ENCODE measurements at places on chromosomes 1 and 21.

GRCh38 chr1:78715181-78715661 lies 65.6 kb downstream of the IFI44 start:
- DNase-seq: no peak

GRCh38 chr1:31788825-31789256 lies 24.7 kb upstream of the ADGRB2 start:
- peak; percentile 66 for DNase-seq

GRCh38 chr1:220278991-220279390 lies 6.7 kb upstream of the RAB3GAP2 start:
- no peak for DNase-seq

DNA sequence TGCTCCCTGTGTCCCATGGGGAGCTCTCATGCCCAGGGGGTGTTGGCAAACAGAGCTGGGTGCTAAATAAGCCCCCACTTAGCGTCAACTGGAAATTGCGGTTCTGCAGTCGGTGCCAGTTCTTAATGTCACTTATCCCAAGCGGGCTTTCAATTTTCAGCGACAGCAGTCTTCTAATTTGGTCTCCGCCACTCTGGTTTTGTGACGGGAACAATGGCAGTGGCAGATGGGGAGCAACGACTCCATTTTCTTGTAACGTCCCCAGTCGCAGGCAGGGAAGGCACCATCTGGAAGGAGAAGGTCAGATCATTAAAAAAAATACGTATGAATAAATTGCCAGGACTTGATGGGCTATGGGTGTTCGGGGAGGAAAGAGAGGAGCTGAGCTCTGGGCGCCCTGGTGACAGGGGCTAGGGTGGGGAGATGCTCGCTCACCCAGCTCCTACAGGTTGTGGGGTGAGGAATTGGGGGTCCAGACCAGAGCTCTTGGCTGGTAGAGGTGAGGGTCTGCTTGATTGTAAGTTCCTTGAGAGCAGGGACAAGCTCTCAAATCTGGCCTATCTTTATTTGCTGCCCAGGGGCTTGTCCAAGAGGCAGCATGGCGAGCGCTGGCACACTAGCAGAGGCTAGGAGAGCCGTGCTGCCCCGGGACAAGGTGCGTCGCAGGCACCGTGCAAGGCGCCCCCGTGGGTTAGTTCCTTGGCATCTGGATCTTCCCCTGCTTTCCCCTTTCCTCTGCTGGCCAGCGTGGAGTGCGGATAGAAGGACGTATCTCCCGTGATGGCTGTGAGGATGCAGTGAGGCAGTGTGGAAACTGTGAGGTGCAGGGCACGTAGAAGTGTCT lies 105.8 kb downstream of the ARHGEF10L start:
- DNase-seq: no peak

DNA sequence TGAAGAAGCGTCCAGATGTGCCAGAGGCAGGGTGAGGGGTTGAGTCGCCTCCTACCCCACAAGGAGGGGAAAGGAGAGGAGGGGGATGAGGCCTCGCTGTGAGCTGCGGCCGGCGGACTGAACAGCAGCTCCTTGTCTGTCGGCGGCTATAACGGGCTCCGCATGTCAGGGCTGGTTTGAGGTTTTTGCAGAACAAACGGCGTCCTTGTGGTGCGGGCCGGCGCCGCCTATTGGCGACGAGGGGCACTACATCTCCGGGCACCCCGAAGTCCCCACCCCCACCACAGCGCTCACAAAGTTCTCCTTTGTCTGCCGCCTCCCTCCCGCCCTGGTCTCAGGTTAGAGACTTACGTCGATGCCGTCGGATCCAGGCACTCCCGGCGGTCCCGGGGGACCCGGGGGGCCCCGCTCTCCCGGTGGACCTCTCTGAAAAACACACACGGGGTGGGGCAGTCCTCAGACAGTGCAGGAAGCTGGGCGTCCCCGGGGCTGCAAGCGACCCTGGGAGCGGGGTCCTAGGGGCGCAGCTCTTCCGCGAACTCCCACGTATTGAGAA lies 1.8 kb downstream of the COL9A2 start:
- peak; percentile 93 for DNase-seq

DNA sequence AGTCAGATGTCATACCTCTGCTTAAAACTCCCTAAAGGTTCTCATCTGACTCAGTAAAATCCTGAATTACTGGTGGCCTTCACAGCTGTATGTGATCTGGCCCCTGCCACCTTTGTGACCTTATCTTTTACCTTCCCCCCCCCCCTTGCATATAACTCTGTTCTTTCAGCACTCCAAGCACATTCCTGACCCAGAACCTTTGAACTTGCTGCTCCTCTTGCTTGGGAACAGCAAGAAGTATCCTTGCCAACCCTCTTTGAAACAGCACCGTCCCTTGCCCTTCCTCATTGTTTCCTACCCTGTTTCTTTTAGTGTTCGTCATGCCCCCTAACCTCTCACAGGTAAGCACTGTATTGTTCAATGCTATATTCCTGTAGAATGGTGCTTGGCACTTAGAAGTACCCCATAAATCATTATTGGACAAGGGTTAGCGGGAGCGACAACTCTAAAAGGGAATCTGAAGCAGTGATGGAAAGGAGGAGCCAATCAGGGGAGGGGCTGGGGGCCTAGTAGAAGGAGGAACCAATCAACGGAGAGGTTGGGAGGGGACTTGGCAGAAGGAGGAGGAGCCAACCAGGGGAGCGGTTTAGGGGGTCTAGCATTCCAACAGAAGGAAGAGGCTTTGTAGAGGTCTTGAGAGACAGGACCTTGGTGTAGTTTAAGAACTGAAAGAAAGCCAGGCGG lies 13.9 kb downstream of the CACHD1 start:
- DNase-seq: no peak

- DNase-seq: no peak
Observed at GRCh38 chr1:244664353-244664752, 11.4 kb downstream of the DESI2 start.

GRCh38 chr1:94115254-94115899 lies 5.6 kb downstream of the ABCA4 start:
- no peak for DNase-seq

DNA sequence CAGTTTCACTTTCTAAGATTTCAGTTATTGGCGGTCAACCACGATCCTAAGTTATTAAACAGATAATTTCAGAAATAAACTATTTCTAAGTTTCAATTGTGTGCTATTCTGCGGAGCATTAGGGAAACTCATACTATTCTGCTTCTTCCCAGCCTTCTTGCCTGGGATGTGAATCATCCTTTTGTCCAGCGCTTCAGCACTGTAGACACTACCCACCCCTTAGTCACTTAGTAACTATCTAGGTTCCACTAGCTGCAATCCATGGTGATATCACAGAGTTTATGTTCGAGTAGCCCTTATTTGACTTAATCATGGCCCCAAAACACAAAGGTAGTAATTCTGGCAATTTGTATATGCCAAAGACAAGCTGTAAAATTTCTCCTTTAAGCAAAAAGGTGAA lies 279.9 kb upstream of the ADAMTS5 start:
- DNase-seq: no peak

DNA sequence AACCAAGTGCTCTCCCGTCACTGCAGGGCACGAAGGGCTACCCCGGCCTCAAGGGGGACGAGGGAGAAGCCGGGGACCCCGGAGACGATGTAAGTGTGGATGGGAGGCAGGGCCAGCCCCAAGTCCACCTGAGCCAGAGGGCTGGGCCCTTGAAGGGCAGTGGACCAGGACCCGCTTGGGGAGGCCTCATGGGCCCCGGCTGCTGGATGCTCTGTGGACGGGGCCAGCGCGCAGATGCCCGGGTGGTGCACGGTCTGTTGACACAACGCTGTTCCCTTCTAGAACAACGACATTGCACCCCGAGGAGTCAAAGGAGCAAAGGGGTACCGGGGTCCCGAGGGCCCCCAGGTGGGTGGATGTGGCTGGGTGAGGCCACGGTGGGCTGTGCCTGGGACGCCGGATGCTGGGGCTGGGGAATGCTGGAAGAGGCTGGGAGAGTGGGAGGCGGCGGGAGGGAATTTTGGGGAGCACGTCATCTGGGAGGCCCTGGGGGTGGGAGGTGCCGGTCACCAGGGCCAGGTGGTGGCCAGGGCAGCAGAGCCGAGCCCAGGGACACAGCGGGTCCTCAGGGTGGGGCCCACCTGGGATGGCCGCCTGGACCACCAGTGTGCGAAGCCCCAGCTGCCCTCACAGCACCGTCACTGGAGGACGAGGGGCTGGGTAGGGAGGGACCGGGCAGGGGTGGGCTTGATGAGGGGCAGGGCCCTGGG lies 17.5 kb downstream of the COL6A1 start:
- DNase-seq: no peak

DNA sequence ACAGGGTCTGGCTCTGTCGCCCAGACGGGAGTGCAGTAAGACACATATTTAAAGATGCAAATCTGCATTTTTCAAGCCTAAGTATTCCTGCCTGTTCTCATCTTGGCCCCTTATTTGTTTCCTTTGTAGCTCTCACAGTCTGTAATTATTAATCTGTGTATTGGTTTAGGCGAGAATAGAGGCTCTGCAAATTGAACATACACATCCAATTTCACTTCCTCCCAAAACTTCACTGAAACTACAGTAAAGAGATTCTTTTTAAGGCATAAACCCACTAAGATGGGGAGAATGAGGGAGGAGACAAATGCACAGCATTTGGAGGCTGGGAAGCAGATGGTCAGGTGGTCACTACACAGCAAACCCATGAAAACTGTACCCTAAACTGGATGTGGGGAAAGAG lies 21.0 kb downstream of the HMGN2 start:
- DNase-seq: no peak

GRCh38 chr21:37870221-37870620 lies 46.0 kb downstream of the KCNJ6 start:
- no peak for DNase-seq

DNA sequence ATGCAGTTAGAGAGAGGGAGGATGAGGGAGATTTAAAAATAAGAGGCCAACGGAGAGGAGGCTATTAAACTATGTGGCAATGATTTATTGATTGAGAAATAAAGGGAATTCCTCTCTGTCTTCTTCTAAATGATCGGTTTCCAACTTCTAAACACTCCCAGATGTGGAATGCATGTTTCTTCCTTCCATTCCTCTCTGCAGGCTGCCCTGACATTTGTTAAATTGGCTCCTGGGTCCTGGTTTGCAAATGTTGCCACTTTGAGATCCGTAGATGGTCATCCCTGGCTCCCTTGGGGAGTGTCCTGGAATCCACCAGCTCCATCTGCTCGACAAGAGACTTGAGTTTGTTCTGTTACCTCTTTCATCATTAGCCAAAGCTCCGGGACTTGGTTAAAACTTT lies 10.3 kb upstream of the C1orf198 start:
- no peak for DNase-seq

GRCh38 chr1:160149716-160150115 lies 1.7 kb upstream of the ATP1A4 start:
- DNase-seq: peak; percentile 32

- peak; percentile 35 for DNase-seq
Observed at GRCh38 chr1:208326033-208326432, 81.8 kb upstream of the PLXNA2 start.

GRCh38 chr21:44930543-44930981 lies 9.3 kb upstream of the SLX9 start:
- no peak for DNase-seq

DNA sequence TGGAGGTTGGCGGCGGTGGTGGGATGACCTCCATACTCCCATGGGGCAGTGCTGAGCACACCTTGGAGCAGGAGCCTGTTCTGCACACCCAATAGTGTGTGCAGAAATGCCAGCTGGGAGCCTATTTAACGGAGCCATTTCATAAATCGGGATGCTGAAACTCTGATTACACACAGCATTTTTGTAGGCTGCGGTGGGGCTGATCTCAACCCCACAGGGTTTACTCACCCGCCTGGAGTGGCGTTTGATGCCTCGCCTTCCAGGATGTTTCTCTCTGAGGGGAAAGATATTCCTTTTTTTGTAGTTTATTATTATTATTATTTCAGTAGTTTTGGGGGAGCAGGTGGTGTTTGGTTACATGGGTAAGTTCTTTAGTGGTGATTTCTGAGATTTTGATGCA lies 82.6 kb upstream of the WDR26 start:
- no peak for DNase-seq

GRCh38 chr1:7500381-7501083 lies 270.6 kb upstream of the VAMP3 start:
- DNase-seq: no peak

GRCh38 chr1:53331446-53332185 lies 3.7 kb upstream of the LRP8 start:
- no peak for DNase-seq

DNA sequence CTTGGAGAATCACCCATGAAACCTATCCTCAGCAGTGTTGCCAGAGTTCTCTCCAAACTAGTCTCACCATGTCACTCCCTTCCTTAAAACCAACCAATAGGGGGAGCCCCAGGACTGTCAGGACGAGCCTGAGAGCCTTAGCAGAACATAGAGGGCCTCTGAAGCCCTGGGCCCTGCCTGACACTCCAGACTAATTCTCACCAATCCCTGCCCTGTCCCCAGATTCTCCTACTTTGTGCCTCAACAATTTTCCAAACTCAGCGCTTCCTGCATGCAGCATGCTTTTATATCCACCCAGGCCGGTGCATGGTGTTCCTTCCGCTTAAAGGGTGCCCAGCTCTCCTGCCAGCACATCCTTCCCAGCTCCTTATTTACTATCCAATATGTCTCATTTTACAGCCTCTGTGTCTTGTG lies 42.7 kb downstream of the HSD3B1 start:
- DNase-seq: peak; percentile 85

DNA sequence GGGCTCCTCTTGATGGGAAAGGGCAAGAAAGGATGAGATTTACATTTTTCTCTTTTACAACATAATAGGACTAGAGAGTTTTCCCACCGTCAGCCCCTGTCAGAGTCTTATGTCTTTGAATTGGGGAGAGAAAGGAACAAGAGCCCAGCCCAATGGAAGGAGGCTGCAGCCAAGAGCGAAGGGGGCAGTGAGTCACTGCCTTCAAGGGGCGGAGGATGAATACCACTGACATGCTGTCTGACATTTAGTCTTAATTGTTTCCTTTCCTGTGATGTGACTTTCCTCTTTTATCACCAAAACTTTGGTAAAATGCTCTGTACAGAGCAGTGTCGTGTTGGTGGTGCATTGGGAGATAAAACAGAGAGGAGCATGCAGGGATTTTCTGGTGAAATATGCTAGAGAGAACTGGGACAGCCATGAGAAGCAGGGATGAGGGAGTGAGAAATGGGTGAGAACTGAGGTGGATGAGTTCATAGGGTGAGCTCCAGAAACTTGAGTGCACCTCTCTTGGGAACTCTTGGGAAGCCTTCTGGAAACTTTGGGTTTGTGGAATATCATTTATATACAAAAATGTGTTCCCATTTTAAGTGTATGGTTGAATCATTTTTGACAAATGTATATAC lies 179.9 kb upstream of the FGGY start:
- DNase-seq: no peak

- DNase-seq: no peak
Observed at GRCh38 chr1:55257958-55258357, 42.8 kb upstream of the USP24 start.

DNA sequence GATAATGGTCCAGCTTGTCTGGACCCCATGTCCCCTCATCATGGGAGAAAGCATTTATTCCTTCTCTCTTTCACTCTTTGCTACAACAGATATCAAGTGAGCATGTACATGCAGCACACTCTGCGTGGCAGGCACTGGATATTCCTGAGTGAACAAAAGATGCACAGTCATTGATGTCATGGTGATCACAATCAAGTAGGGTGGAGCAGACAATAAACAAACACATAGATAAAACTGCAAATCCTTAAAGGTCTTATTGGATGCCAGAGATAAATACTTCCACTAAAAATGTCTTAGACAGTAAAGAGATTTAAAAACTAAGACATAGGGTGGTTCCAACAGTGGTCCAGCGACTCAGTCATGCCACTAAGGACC lies 178.0 kb downstream of the ZC3H11B start:
- DNase-seq: no peak
